ENCODE measurements at places on chromosomes 6 and 20.

DNA sequence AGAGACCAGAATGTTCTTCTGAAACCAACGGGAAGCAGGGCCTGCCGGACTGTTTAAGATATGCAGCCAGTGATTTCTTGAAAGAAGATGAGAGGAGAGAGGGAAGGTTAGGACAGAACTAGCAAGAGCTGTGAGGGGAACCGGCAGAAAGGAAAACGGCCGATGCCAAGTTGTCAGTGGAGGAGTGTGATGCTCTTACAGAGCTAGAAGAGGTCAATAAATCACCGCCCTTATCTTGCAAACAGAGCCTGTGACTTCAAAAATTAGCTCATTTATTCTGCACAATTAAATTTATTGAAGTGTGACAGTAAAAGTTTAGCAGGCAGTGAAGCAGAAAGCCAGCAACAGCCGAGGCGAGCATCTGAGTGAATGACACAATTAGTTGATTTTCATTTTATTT is 509.5 kb upstream of the ID4 start:
- no peak overlapping the region for H3K4me3 ChIP-seq
- H3K36me3 ChIP-seq, result no peaks in the 10 kb centered on the region
- H3K27me3 ChIP-seq, result peaks cover 3% of the 10 kb centered on the region
- peaks cover 20% of the 10 kb centered on the region for H3K4me1 ChIP-seq
- DNase-seq, result no peak

GRCh38 chr6:165086814-165087213 is 222.6 kb downstream of the C6orf118 start:
- no peaks in the 10 kb centered on the region for H3K27me3 ChIP-seq
- no peak overlapping the region for H3K4me3 ChIP-seq
- H3K36me3 ChIP-seq, result no peaks in the 10 kb centered on the region
- H3K27ac ChIP-seq, result no peak overlapping the region
- no peak for DNase-seq

- H3K36me3 ChIP-seq, result no peaks in the 10 kb centered on the region
- no peak overlapping the region for H3K4me3 ChIP-seq
- H3K27ac ChIP-seq, result no peak overlapping the region
- H3K4me1 ChIP-seq, result no peaks in the 10 kb centered on the region
Observed at GRCh38 chr6:129890701-129891100, 29.6 kb upstream of the TMEM244 start.

GRCh38 chr20:58111310-58112016 is 117.0 kb downstream of the ANKRD60 start:
- H3K27me3 ChIP-seq, result peaks cover 7% of the 10 kb centered on the region
- no peak for DNase-seq
- peak overlapping the region; percentile 94 for H3K27ac ChIP-seq
- peaks cover 13% of the 10 kb centered on the region for H3K4me1 ChIP-seq
- H3K36me3 ChIP-seq, result no peaks in the 10 kb centered on the region
- H3K4me3 ChIP-seq, result no peak overlapping the region

- H3K36me3 ChIP-seq, result no peaks in the 10 kb centered on the region
- DNase-seq, result no peak
- H3K4me1 ChIP-seq, result peaks cover 27% of the 10 kb centered on the region
Observed at GRCh38 chr6:137299681-137300080, 80.5 kb upstream of the IFNGR1 start.

GRCh38 chr6:119355157-119355556 is 5.6 kb upstream of the MAN1A1 start:
- H3K27me3 ChIP-seq, result no peaks in the 10 kb centered on the region
- no peak for DNase-seq
- H3K36me3 ChIP-seq, result no peaks in the 10 kb centered on the region
- H3K4me3 ChIP-seq, result no peak overlapping the region
- H3K27ac ChIP-seq, result no peak overlapping the region
- peaks cover 9% of the 10 kb centered on the region for H3K4me1 ChIP-seq

DNA sequence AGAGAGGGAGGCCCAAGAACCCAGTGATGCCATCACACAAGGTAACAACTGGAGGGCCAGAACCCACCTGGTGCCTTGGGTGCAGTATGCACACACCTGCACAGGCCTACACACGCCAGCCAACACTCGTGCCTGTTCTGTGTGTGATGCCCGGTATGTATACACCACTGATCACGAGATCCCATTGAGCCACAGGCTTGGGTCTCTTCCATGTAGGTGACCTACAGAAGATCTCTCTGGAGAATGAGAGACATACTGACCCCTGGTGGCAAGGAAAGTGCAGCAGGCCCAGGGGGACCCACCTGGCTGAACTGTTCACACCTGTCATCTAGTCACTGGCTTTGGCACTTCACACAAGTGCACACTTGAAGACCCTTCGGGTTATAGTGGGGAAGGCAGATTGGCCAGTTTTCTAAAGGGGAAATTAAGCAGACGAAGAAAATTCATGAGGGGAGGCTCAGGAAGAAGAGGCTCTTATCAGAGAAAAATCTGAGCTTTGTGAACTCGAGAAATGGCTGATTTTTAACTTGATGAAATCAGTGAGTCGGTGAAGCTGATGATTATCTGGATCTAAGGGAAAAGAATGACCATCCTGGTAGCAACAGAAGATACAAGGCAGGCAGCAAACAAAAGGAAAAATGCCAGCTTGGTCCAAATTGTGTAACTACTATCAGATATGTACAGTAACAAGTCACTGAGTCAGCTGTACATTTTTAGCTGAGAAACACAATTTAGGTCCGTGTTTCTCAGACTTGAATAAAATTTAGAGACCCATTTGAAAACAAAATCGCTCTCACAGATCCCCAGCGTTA is 69.1 kb upstream of the PBOV1 start:
- DNase-seq, result no peak
- no peaks in the 10 kb centered on the region for H3K27me3 ChIP-seq
- H3K36me3 ChIP-seq, result no peaks in the 10 kb centered on the region
- H3K27ac ChIP-seq, result no peak overlapping the region
- H3K4me3 ChIP-seq, result no peak overlapping the region
- H3K4me1 ChIP-seq, result peaks cover 5% of the 10 kb centered on the region

DNA sequence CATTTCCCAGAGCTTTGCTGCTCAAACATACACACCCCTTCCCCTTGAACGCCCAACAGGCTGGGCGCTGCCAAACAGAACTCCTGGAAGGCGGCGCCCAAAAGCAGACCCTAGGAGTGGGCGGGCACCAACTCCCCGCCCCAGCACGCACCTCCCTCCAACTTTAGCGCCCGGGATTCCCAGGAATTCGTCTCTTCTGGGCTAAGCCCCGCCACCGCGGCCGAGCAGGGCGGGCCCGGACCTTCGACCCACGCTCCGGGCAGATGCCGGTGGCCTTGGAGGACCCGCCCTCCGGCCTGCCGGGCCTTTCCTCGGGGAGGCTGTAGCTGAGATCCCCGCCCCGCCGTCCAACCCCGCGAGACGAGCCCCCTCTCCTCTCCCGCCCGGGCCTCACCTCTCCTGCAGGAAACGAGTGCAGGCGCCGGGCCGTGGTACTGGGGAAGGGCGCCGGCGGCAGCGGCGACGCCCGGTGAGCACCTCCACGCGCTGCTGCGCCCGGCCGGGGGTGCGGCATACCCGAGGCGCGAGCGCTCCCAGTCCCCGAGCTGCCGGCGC is 659 bp downstream of the MCUR1 start:
- H3K4me1 ChIP-seq, result peaks cover 34% of the 10 kb centered on the region
- peak overlapping the region; percentile 94 for H3K27ac ChIP-seq
- H3K4me3 ChIP-seq, result peak overlapping the region; percentile 97
- DNase-seq, result peak; percentile 84
- no peaks in the 10 kb centered on the region for H3K27me3 ChIP-seq

- peaks cover 3% of the 10 kb centered on the region for H3K27me3 ChIP-seq
- H3K36me3 ChIP-seq, result no peaks in the 10 kb centered on the region
- no peak for DNase-seq
Observed at GRCh38 chr6:129849456-129849855, 11.7 kb downstream of the TMEM244 start.
